ENCODE measurements at places on chromosomes 6 and 20.

DNA sequence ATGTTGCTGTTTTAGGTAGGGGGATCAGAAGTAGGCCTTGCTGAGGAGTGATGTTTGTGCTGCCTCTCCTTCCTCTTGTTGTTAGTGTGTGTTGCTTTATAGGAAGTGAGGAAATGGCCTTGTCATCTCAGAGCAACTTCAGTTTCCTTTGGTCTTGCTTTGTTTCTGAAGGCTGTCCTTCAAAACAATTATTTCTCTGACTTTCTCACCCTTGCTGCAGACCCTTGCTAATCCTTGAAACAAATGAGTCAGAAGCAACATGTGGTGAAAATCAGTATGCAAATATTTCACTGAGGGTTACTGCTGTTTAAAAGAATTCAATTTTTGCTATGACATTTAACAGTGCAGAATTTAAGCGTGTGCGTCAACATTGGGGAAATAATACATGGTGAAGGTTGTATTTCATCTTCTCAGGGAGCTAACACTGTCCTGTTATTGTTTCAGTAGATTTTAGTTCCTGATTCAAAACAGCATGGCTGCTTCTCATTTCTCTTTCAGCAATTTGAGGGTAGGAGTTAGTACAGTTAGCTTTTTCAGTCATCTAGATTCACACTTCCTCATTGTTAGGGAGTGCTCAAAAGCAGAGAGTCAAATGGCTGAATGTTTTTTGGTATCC is 13.8 kb downstream of the RNF144B start:
- DNase-seq: no peak

- no peak for DNase-seq
Observed at GRCh38 chr20:56722042-56722441, 92.9 kb downstream of the TFAP2C start.

DNA sequence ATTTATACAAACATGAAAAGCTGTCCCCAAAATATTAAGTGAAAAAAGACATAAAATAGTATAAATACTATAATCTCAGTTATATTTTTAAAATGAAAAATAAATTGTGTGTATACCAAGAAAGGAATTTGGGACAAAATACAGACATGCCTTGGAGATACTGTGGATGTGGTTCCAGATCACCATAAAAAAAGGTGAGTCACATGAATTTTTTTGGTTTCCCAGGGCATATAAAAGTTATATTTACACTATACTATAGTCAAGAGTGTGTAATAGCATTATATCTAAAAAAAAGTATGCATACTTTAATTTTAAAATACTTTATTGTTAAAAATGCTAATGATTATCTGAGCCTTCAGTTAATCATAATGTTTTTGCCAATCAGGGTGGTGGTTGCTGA is 17.4 kb upstream of the SDHAF4 start:
- no peak for DNase-seq

GRCh38 chr6:124961777-124962638 is at the start of gene RNF217:
Gene RNF217, plus strand, starts transcription at chr6:124962437. Its CDS starts 108 bp downstream, at chr6:124962545.
- DNase-seq: no peak

- no peak for DNase-seq
Observed at GRCh38 chr6:162271922-162272321, 455.6 kb downstream of the PRKN start.
